ENCODE measurements at places on chromosomes 3 and 15.
A peak's percentile ranks its signal among the peaks of the same experiment; 100 is the strongest.

GRCh38 chr15:45136378-45136764 is 6.6 kb downstream of the DUOX1 start:
- no peak for DNase-seq

- DNase-seq = peak; percentile 8
Measured at GRCh38 chr3:87792534-87793336, 266.1 kb downstream of the CGGBP1 start.

- DNase-seq = no peak
Measured at GRCh38 chr3:16370872-16371740, 106.1 kb downstream of the OXNAD1 start.

DNA sequence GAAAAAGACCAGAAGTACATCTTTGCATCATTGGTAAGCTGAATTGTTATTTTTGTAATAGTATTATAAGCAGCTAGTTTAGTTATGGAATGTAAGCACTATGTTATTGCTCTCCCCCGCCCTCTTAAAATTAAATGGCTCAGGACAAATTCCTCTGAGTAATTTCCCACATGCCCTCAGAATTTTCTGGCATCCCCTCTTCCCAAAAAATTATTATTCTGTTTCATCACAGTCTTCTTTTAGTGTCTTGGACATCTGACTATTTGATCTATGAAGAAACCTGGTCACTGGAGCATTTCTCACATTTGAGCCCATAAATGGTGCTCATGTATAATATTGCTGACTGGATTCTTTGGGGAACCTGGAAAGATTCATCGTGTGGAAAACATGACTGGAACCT is 68.3 kb downstream of the KLHL25 start:
- no peak for DNase-seq

DNA sequence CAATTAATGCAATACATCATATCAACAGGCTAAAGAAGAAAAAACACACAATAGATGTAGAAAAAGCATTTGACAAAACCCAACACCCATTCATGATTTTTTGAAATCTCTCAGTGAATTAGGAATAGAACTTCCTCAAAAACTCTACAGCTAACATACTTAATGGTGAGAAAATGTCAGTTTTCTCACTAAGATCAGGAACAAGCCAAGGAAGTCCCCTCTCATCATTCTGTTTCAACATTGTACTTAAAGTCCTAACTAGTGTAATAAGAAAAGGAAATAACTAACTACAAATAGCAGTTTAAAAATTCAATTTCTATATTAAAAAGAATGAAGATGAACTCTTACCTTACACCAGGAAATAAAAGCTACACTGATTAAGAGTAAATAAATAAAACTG is 77.8 kb downstream of the DCLK3 start:
- no peak for DNase-seq

- peak; percentile 9 for DNase-seq
Measured at GRCh38 chr15:32790352-32790999, 72.7 kb downstream of the GREM1 start.

GRCh38 chr15:98955961-98956723 is 51.5 kb downstream of the PGPEP1L start:
- DNase-seq = no peak

Measured in MG63 (cell line).